ENCODE measurements at places on chromosomes 16 and 17.

GRCh38 chr17:1482680-1483079, 9.8 kb downstream of the MYO1C start:
- DNase-seq: no peak

DNA sequence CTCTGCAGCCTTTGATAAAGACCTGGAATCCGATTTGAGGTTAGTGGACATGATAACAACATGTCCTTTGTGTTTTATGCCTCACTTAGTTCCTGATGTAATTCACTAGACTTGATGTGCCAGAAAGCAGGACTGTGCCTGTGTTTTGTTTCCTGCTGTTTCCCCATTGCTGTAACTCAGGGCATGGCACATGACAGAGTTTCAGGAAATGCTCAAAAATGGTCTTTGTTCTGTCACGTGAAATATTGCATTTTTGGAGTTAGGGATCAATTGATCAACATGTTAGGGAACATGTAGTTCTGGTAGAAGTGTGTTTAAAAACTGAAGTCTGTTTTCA, 32.8 kb downstream of the DHX38 start:
- DNase-seq: no peak

DNA sequence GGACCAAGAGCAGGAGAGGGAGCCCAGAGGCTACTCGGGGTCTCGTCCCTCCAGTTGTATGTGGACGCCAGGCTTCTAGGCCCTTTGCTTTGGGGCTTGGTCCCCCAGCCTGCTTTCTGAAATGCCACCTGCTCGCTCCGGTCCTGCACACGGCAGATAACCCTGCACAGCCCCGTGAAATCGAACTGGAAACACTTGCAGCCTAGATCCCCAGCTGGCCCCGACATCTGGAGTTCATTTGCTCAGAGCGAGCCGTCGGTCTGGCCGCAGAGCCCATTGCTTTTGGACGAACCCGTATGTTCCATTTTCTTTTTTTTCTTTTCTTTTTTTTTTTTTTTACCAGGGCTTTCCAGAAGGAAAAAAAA, 22.9 kb downstream of the C1QTNF1 start:
- DNase-seq: no peak

- DNase-seq: peak; percentile 72
Observed at GRCh38 chr17:47252209-47252608, 1.4 kb upstream of the ITGB3 start.

DNA sequence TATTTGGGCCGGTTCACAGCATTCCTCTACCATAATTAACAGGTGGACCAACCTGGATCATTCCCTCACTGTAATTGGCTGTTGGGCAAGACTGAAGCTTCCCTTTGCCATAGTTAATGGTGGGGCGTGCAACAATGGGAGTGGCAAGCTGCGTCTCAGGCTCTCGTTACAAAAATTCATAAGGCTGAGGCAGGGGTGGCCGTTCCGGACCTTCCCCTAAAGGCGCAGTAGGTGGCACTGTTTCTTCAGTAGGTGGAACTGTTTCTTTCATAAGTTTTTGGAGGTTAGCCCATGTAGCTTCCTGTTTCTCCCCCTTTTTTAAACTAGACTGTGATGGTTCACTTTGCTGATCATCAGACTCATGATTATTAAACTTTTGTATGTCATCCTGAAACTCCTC, 17.0 kb upstream of the TMC5 start:
- DNase-seq: no peak

DNA sequence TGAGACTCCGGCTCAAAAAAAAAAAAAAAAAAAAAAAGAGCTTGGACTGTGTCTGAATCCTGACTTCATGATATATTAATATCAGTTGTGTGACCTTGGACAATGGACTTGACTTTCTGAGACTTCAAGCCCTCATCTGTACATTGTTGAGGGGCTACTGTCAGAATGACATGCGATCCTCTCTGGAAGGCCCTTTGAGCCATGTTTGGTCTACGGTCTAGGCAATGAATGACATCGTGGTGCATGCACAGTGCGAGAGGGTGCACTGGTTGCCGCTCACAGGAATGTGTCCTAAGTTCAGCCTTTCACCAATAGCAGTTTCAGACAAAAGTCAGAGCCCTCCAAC, 43.0 kb upstream of the ZNF629 start:
- DNase-seq: no peak

GRCh38 chr17:65895969-65896368, 296.0 kb downstream of the CEP112 start:
- no peak for DNase-seq

GRCh38 chr17:69654981-69655855, 240.7 kb downstream of the MAP2K6 start:
- no peak for DNase-seq

DNA sequence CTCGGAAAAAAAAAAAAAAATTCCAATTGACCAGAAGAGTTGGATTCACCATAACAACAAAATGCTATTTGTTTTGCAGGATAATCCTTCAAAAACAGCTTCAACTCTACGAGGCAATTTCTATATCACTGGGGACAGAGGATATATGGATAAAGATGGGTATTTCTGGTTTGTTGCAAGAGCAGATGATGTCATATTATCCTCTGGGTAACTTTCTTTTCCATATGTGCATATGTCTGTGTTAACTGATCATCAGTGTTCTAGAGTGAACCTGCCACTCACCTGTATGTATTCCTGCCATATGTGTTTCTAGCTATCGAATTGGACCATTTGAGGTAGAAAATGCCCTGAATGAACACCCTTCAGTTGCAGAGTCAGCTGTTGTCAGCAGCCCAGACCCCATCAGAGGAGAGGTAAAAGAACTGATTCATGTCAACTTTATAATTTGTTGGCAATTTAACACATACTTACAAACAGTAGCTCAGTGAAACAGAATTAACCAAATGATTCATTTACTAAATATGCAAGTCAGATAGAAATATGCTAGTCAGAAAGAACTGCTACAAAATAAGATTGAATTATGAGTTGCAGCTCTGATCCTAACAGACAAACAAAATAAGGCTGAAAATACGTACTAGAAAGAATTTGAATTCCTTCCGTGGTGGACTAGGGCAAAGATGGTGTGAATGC, 14.2 kb downstream of the ERI2 start:
- no peak for DNase-seq

- peak; percentile 25 for DNase-seq
Observed at GRCh38 chr17:32111141-32111771, 31.0 kb upstream of the RHOT1 start.

GRCh38 chr16:86665319-86665675, 86.9 kb downstream of the FOXL1 start:
- no peak for DNase-seq

DNA sequence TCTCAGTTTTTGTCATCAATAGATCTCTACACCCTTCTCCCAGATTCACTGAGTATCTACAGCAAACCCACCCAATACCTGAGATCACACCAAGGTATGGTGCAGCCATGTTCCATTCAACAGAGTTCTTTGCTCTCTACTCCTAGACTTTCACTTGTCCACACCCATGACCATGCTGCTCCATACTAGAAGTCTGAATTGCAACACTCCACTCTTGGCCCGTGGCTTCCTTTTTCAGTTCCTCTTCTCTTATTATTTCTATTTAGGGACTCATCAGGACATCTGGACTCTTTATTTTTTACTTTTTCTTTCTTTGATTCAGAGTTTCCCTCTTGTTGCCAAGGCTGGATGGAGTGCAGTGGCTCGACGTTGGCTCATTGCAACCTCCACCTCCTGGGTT, 37.1 kb downstream of the YWHAE start:
- no peak for DNase-seq

GRCh38 chr17:79749156-79749815, 18.5 kb downstream of the ENPP7 start:
- no peak for DNase-seq

DNA sequence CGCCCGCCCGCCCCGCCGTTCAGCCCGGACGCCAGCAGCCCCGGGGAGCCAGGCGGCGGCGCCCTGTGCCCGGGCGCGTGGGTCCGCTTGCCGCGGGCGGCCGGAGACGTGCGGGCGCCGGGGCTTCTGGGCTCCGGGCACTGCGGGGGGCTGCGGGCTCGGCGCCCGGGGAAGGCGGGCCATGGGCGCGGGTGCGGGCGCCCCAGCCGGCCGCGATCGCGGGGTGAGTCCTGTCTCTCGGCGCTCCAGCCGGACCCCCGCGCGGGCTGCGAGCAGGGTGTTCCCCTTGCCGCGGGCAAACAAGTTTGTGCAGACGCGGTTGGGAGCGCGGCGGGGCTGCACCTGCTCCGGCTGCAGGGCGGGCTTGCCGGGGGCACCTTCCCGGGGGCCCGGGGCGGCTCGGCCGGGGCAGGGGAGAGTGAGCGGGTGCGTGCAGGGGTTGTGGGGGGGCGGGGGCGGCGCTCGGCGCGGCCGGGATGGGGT, 292 bp downstream of the WSCD1 start:
- no peak for DNase-seq

GRCh38 chr17:28468781-28469180, 4.7 kb upstream of the SLC13A2 start:
- DNase-seq: no peak

DNA sequence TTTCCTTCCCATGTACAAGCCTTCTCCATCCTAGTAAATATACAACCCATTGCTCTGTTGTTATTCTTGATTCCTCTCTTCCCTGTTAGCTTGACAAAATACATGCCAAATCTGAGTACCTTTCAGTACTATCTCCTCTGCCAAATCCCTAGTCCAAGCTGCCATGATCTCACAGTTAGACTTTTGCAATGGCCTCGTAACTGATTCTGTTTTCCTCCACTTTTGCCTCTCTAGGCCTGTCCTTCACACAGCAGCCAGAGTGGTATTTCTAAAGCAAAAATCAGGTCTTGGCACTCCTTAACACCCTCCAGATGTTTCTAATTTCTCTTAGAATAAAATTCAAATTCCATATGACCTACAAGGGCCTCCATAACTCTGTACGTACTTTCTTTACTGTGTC, 153.0 kb upstream of the RBL2 start:
- no peak for DNase-seq

DNA sequence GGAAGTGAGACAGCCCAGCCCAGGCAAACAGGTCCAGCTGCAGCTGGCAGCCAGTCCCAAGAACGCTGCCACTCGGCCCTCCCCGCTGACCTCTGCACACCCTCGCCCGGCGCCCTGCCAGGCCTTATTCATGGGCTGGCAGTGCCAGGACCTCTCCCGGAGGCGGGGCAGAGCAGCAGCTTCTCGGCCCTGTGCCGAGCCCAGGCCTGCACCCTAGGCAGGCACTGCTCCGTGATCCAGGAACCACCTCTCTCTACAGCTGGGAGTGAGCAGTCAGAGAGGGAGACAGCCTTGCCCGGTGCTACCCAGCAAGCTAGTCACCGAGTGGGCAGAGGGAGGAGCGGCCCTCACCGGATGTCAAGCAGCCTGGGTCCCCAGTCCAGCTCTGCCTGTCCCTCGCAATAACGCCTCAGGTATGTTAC, 79.9 kb upstream of the CBX4 start:
- DNase-seq: no peak

DNA sequence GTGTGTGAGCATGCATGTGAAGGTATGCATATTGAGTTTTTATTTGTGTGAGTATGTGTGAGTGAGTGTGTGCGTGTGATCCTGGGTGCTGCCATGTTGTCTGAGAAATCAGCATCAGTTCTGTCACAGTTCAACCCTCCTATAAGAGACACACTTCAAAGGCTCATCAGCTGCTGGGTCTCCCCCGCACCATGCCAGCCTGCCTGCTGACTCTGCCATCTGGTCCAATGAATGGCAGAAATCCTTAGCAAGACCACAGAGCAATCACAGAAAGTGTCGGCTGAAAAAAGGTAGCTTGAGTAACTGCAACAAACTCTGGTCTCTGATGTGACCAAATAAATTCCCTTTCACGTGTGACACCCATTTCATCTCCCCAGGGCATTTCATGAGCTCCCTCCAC, 381.8 kb upstream of the MAF start:
- DNase-seq: no peak

GRCh38 chr17:7843536-7844291, 9.7 kb downstream of the KDM6B start:
- DNase-seq: peak; percentile 81

GRCh38 chr17:80640366-80641084, 95.9 kb downstream of the RPTOR start:
- no peak for DNase-seq

GRCh38 chr17:47742319-47743181, 9.5 kb downstream of the TBX21 start:
- peak; percentile 77 for DNase-seq

DNA sequence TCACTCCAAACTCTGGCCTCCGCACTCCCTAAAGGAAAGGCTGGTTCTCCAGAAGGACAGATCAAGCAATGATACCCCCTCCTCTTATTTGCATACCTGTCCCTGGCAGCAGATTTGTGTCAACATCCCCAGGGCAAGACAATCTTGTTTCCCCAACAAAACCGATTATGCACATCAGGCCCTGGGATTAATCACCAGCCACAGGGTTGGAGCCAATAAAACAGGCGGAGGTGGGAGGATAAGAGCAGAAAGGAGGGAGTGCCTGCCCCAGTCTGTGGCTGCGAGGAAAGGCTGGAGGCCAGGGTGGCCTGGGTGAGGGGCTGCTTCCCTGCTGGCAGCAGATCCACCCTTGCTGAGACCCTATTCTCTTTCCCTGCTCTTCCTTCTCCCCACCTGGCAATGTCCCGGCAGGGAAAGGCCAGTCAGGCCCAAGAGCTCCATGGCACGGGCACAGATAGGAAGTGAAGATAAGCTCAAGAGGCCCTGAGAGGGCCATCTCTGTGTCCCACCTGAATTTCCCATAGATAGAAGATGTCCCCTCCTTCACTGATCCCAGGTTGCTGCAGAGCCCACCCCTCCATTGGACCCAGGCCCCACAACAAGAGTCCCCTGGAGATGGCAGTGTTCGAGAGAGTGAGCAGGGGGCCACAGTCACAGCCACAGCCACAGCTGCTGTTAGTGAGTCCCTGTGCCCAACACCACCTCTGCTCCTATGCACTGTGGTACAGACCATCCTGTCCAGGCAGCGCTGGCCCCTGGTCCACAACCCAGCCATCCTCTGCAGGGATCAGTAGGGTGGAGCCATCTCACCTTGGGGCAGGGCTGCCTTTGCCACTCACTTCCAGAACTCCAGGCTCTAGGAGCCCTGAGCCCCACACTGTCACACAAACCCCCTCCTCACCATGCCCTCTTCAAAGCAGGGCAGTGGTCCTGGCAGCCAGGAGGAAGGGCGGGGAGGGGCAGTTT, 137.5 kb downstream of the SDK2 start:
- no peak for DNase-seq

DNA sequence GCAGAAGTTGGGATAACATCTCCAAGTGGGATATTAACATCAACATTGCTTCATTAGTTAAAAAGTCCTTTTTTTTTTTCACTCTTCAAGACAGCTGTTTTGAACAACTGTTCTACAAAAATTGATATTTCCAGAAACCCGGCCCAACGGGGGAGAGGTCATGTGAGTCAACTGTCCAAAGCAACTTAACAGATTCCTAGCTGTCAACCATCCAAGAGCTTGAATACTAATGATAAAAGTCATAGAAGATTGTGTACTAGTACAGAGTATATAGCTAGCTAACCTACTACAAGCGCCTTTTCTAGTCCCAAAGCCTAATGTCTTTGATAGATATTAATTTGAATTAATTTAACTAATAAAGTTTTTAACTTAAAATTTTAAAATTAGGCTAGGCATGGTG, 172.0 kb downstream of the CYB561 start:
- DNase-seq: no peak

DNA sequence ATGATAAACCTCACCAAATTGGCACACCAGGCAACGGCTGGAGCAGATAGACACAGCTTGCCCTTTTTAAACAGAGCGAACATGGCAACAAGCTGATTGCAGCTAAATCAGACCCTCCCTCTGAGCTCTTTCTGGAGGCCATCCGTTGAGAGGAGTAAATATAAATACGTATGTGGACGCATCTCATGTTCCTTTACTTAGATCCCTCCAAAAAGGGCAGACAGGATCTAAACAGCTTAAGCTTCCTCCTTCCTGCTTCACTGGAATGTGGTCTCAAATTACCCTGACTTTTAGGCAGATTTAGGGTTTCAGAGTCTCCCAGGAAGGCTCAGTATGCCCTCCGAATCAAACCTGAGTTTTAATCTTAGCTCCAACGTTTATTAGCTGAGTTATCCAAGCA, 204.7 kb upstream of the GOT2 start:
- DNase-seq: no peak
